CD4-positive, alpha-beta T cell (primary cell): ENCODE measurements at places on chromosomes 4 and X.

DNA sequence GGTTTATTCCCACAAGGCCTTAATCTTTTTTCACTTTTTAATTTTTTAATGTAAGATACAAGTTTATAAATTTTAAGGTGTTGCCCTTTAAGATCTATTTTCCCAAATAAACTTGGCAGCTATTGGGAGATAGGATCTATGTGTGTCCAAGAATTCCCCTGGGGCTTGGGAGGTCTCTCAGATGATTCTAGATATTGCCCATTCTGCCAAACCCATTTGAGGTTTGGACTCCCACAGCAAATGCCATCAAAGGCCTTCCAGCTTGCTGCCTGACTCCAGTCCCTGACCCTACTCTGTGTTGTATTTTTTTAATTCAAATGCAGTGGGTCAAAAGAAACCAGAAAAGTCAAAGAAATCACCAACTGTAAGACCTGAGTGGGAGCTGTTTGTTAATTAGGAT, 120.0 kb upstream of the CHRDL1 start:
- DNase-seq, result no peak

DNA sequence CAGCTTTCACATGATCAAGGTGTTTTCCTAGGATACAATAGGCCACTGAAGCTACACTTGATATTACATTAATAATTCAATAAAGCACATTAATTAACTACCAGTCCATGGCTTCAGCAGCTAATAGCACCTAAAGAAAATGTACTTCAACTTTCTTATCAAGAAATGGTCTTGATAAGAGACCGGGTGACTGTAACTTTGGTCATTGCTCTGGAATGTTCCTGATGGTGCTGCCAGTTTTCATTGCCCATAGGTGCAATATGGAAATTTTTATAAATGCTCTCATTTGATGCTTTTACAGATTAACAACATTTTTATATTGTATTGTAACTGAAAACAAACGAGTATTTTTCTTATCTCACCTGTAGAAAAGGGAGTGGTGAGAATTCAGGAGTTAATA, 165.4 kb downstream of the SHROOM3 start:
- DNase-seq, result no peak

DNA sequence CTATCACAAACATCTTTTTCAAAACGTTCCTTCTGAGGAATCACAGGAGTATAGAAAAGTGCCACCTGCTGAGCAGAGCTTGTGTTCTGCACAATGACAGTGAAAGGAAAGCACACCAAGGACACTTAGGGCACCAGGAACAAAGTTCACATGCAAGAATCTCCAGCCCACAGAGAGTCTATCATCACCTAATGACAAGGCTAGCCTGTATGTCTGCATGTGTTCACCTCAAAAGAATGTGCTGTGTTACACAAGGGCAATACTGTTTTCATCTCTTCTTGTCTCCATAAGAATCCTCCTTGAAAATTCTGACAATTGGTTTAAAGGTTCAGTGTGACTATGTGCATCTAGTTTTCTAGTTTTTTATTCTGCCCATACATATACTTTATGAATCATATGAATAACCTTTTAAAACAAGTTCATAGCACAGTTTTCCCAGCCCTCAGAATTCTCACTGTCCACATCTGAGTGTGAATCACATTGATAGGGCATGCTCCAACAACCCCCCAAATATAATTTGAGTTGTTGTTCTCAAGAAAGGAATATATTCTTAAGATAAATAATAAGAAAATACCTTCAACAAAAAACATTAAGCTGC, 118.0 kb downstream of the PWWP3B start:
- DNase-seq, result no peak

- DNase-seq, result no peak
Observed at GRCh38 chr4:3290889-3291321, 1.9 kb upstream of the RGS12 start.
